ENCODE measurements at places on chromosomes 7 and 10. TPM values are rescaled to one million over a fixed set of nuclear protein-coding genes. Genes with fewer than 3 reads are reported as not detected.

GRCh38 chr10:131961047-131961776, 20.5 kb downstream of the BNIP3 start:
- no peak for DNase-seq

DNA sequence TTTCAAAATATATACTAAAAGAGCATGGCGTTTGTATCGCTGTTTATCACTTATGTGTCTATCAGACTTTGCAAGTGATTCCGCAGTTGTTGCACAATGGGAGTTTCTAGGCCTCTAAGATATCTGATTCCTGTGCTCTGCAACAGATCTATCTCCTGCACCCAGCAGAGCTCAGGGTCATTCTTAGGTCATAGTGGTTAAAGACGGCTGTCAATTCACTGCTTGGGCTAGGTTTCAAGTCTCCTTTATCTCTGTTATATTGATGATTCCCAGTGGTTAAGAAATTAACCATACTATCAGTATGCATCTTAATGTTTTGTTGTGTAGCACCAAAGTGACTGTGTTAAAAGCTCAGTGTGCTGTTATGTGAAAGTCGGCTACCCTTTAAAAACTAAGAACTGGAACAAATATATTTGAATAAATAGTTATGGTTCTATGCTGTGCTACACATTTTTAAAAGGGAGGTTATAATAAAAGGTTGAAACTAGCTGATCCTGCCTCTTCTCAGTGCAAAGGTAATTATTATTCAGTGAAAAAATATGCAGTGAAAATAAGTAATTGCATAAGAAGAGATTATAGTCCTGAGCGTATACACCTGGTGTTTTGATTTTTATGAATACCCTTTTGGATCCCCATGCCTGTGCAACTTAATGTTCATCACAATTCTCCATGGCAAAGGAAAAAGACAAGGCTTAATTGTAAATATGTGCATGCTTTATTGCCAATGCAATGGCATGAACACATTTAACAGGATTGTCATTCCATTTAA, 24.0 kb downstream of the HOXA1 start:
- no peak for DNase-seq

The ZNF365 gene
- total RNA-seq = not detected

DNA sequence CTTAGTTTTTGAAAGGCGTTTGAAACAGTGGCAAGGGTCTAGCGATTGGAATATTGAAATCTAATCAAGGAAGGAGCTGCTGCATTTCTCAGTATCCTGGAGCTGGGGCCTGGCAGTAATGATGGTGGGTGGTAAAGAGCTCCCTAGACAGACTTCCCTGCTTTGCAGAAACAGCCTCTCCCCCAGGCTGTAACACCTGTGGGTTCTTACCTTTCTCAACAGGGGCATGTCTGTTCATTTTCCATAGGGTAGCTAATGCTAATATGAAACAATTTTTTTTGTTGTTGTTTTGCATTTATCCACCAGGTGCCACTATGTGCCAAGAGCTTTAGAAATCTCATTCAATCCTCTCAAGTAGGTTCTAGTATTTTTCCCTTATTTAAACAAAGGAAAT, 345.5 kb downstream of the REEP3 start:
- DNase-seq = no peak

GRCh38 chr10:77281719-77282118, 355.9 kb downstream of the KCNMA1 start:
- DNase-seq = peak; percentile 23

The GRM3 gene
- total RNA-seq = not detected

The CRTAC1 gene
- not detected for total RNA-seq

DNA sequence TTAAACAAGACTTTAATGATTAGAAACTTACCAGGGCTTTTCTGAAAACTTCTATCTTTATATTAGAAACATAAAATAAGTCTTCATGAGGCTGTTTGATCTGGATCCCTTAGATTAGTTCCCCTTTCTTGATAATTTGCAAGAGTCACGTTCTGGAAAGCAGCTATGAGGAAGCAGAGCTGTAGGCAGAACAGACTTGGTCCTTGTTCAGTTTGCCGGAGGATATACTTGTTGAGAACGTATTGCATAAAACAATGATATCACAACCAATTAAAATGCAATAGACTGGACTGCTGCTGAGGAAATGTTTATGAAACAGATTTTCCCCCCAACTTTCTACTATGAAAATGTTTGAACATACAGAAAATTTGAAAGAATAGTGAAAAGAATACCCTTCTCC, 2.8 kb downstream of the SAMD9L start:
- DNase-seq = no peak

Data from activated CD8-positive, alpha-beta T cell treated with anti-CD3 and anti-CD28 coated beads, Interleukin-2, amount 10 ng/mL, durations not matched to agents 7 days and 5 days (primary cell).